ENCODE measurements at places on chromosomes 3 and 15. TPM values are rescaled to one million over a fixed set of nuclear protein-coding genes. Genes with fewer than 3 reads are reported as not detected.

- DNase-seq = no peak
Observed at GRCh38 chr3:18729671-18730070, 304.5 kb upstream of the SATB1 start.

DNA sequence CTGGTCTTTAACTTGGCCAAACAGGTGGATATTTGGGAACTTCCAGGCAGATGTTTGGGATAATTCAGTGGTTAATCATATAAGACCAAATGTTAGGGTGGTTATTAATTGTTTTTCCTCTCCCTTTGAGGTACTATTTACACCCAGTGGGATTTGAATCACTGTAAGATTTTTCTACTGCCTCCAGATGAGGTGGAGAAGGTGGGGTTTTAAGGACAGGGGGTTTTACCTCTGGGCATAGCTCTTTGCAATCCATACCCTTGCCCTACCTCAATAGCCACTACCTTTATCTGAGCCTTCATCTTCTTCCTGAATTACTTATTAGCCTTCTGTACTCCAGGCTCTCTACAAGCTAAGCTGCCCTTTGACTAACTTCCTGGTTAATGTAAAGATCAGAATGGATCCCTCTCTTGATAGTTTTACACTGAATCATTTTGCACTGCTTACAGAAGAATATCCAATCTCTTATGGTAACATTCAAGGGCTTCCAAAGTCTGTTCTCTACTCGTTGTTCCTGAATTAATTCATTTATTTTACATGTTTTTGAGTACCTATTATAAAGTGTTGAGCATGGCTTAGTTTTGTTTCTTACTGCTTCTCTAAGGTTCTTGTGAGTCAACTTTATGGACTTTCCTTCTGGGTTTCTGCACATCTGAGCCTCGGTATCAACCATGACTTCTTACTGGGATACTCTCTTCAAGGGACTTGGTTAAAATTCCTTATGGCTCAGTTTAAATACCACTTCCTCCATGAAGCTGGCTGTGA, 331.2 kb upstream of the TBL1XR1 start:
- DNase-seq = no peak

DNA sequence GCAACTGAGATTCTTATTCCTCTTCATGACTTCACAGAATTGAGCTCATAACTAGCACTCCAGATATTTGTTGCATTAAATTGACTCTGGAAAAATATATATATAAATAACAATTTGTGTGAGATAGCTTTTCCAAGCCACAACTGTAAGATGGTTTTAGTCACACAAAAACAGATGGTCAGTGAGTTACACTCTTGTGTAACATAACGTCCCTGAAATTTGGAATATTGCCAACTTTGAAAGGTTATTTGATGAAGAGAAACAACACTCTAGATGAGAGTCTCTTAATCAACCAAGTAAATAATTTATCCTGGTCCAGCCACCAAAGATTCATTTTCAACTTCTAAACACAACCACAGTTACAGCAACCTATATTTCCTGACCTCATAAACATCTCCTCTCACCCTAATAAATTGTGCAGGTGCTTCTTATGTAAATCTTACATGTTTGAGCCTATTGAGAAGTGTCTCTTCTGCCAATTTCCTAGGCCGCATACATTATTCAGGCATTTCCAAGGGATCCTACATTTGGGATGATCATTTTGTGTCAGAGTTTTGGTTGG, 84.9 kb upstream of the ACP3 start:
- no peak for DNase-seq

DNA sequence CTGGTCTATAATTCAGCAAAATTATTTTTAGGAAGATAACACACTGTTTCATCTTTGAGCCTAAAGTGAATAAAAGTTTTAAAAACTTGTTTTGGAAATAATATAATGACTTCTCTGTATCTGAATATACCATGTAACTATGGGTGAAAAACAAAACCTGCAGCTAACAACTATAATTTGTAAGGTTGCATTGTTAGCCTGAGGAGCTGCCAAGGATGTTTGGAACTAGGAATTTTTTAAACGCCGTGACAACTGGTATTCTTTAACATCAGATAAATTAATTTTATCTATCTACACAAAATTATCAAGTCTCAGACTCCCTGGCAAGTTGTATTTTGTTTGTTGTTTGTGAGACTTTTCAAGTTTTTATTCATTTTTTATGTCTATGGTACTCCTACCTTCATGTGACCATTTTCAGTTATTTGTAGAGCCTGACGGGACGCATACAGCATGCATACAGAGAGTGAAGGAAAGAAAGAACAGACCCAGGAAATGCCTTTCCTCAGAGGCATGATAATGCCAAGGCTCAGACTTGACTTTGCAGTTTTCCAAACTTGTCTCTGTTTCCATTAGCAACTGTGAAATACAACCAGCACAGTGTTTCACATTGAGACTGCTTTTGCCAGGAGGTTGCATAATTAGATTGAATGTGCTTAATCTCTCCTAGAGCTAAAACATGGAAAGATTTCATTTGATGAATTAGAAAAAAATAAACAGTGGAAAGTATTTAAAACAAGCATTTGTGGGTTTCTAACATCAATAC, 60.8 kb upstream of the ARHGEF26 start:
- no peak for DNase-seq

- peak; percentile 83 for DNase-seq
Observed at GRCh38 chr3:66442254-66443117, 58.3 kb downstream of the LRIG1 start.

GRCh38 chr3:134480546-134480945, 5.2 kb downstream of the ANAPC13 start:
- peak; percentile 64 for DNase-seq

DNA sequence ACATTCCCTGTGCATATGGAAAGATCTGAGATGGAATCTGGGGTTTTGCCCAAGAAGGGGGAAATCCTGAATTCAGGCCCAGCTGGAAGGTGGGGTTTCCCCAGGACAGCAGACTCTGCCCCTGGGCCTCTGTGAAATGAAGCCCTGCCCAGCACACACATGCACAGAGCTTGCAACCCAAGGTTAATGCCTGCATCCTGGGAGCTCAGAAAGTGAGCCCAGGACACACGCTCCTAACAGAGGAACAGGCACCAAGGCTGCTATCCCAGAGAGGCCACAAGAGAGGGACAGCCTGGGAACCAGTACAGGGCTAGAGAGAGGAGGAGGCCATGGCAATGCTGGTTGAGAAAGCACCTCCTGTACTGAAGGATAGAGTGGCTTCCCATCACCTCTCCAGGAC, 16.1 kb downstream of the SEMA5B start:
- no peak for DNase-seq

- no peak for DNase-seq
Observed at GRCh38 chr3:185411133-185411532, 48.2 kb downstream of the MAP3K13 start.

- no peak for DNase-seq
Observed at GRCh38 chr15:77369168-77369567, 50.7 kb downstream of the PEAK1 start.

GRCh38 chr3:175246766-175247165, 387.6 kb downstream of the NAALADL2 start:
- no peak for DNase-seq

DNA sequence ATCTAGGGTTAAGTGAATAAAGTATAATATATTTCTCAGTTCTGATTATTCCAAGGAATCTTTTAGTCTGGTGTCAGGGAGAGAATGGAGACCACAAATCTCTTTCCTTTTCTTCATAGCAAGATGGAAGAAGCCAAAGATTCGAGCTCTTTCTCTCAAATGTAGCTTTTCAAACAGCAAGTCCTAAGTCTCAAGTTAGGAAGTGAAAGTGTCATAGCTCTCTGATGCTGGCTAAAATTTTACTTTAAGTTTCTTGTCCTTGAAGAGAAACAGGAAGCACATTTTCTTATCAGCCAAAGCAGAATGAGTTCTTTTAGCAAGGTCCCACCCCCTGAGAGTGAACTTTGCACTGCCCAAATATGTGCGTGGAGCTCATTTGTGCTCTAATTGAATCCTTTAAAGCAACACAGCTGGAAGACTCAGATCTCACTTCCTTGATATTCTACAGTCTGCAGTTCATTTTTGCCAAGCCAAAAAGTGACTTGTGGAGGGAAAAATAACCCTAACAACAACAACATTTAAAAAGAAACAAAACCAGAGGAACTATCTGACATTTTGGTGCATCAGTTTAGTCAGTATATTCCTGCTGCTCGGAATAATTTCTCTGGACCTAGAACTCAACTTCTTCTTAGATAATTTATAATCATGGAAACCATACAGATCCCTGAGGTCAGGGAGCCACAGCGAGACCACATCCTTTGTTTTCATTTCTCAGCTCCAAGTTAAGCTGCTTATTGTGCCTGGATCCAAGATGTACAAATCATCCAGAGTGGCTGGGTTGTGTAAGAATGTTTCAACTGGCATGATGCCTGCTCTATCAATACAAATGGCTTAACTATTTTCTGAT, 238.7 kb upstream of the P2RY1 start:
- DNase-seq = peak; percentile 83

- DNase-seq = peak; percentile 56
Observed at GRCh38 chr15:44535523-44536301, 1.2 kb upstream of the EIF3J start.

GRCh38 chr3:14125193-14126016, 553 bp downstream of the TMEM43 start:
- DNase-seq = peak; percentile 96

DNA sequence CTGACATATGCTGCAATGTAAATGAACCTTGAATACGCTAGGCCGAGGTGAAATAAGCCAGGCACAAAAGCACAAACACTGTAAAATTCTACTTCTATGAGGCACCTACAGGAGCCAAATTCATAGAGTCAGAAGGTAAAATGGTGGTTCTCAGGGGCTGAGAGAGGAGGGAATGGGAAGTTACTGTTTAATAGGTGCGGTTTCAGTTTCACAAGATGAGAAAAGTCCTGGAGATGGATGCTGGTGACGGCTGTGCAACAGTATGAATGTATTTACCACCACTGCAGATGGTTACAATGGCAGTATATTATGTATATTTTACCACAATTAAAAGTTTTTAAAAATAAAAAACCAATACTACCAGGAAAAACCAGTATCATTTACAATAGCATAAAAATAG, 4.0 kb downstream of the TNK2 start:
- no peak for DNase-seq

- DNase-seq = no peak
Observed at GRCh38 chr3:77605308-77605707, 565.4 kb downstream of the ROBO2 start.

GRCh38 chr15:77564938-77565337, 67.8 kb downstream of the LINGO1 start:
- peak; percentile 63 for DNase-seq

GRCh38 chr15:49881866-49882265, 237.2 kb downstream of the ATP8B4 start:
- no peak for DNase-seq

GRCh38 chr3:155996882-155997281, 123.5 kb upstream of the KCNAB1 start:
- DNase-seq = no peak

Gene TRIM59
- total RNA-seq = 21.5 TPM

Gene CSPG4
- total RNA-seq = 20.3 TPM

Gene TFRC
- total RNA-seq = 118 TPM

Gene HESX1
- total RNA-seq = 0.29 TPM

Gene EPHB3
- 4.1 TPM for total RNA-seq

Gene DAZL
- not detected for total RNA-seq

Gene SCN10A
- total RNA-seq = not detected

Gene ADCY5
- 0.59 TPM for total RNA-seq

Gene ASB14
- total RNA-seq = not detected

Gene MAP3K13
- 16.3 TPM for total RNA-seq

Gene THOC7
- 42.3 TPM for total RNA-seq

Gene TTLL13
- total RNA-seq = under 0.01 TPM

Gene MITF
- 11.6 TPM for total RNA-seq

Gene ROBO1
- total RNA-seq = 69.8 TPM

Gene THRB
- 0.36 TPM for total RNA-seq

Data from osteoblast (primary cell).